ENCODE measurements at places on chromosomes 2 and 18.

GRCh38 chr2:3316456-3317276 lies 61.0 kb downstream of the EIPR1 start:
- no peak for DNase-seq

- no peak for DNase-seq
Measured at GRCh38 chr2:88897715-88898114, 206.2 kb downstream of the RPIA start.

DNA sequence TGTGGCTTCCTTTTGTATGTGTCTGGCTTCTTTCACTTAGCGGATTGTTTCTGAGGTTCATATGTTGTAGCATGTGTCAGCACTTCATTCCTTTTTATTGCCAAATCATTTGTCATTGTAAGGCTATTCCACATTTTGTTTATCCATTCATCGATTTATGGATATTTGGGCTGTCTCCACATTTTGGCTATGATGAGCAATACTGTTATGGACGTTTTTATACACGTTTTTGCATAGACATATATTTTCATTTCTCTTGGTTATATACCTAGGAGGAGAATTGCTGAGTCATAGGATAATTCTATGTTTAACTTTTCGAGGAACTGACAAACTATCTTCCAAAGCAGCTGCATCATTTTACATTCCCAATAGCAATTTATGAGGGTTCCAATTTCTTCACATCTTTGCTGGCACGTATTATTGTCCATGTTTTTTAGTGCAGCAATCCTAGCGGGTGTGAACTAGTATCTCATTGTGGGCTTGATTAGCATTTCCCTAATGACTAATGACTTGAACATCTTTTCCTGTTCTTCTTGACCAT lies 48.1 kb upstream of the TBC1D8 start:
- DNase-seq = no peak

GRCh38 chr2:159106109-159106508 lies 137.7 kb downstream of the TANC1 start:
- no peak for DNase-seq

DNA sequence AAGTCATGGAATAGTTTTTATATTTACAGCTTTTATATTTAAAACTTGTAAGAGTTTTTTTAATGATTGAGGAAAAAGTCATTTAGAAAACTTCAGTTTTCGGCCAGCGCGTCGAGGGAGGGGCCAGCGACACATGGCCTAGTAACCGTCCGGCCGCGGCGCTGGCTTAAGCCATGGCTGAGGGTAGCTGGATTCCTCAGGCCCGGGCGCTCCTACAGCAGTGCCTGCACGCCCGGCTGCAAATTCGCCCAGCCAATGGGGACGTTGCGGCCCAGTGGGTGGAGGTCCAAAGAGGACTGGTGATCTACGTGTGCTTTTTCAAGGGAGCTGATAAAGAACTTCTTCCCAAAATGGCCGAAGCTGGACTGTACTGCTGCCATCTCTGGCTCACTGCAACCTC lies 4.9 kb upstream of the KLHL41 start:
- DNase-seq = no peak

GRCh38 chr2:109311771-109312170 lies 182.8 kb downstream of the SH3RF3 start:
- no peak for DNase-seq

DNA sequence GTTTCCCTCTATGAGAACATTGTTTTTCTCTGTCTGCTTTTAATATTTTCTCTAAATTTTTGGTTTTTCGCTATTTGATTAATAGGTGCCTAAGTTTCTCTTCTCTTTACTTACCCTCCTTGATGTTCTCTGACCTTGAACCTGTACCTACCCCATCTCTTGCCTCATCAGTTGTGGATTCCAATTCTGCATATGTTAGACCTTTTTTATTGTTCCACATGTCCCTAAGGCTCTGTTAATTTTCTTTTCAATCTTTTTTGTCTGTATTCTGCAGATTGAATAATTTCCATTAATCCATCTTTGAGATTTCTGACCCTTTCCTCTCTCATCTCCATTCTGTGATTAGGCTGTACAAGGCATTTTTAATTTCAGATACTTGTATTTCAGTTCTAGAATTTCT lies 23.1 kb downstream of the RELCH start:
- no peak for DNase-seq

DNA sequence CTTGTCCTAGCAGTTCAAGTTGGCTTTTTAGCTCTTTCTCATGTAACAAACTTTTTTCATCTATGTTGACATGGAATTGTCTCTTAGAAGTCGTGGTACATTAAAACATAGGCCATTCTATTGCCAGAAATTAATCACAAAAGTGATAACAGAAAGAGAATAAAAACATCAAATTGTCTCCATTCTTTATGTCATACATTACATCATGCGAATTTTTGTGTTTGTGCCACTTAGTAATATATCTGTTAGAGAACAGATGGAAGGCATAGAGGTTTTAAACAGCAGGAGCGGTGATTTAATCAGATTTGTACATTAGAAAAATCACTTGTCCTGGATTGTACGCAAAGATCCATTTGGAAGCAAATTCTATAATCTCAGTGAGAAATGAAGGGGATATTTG lies 136.5 kb upstream of the CDH20 start:
- no peak for DNase-seq

DNA sequence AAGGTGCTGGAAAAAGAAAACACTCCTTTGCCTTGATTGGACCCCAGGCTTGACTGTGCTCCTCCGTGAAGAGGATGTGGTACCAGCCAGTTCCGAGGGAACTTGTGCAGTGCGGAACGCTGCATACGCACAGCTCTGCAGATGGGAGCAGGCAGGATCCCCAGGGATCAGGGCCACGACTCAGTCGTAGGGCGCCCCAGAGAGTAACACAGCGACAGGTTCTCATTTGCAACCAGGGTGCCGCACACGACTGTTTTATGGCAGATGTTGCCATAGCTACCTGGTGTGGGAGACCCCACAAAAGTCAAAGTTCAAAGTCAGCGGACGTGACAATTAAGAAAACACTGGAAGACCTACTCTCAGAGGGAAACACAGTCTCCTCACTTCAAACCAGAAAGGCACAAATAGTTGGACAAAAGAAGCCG lies 779 bp downstream of the MALL start:
- no peak for DNase-seq

GRCh38 chr2:217839750-217840107 lies 163.1 kb downstream of the TNS1 start:
- DNase-seq = no peak
